ENCODE measurements at places on chromosomes 2 and 18. TPM values are rescaled to one million over a fixed set of nuclear protein-coding genes. Genes with fewer than 3 reads are reported as not detected.

- H3K36me3 ChIP-seq, result no peaks in the 10 kb centered on the region
- H3K4me3 ChIP-seq, result no peak overlapping the region
- no peak for DNase-seq
Measured at GRCh38 chr18:77063260-77063659, 69.3 kb downstream of the MBP start.

GRCh38 chr2:140835079-140835478, 1295.7 kb downstream of the LRP1B start:
- H3K27me3 ChIP-seq, result no peaks in the 10 kb centered on the region
- no peak for DNase-seq
- H3K27ac ChIP-seq, result no peak overlapping the region

DNA sequence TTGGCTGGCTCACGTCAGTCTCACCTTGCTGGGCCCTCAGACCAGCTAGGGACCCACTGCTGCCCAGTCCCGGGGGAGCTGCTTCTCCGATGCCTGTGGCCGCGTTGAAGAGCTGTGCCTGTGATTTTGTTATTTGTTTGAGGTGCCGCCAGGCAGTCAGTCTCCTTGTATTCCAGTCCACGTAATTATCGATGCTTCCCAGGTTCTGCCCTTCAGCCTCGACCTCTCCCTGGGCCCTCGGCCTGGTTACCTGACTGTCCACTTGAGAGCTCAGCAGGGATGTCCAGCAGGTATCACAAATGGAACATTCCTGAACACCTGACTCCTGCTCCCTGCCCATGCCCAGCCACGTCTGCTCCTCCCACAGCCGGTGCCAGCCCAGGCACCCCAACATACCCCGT, 195.9 kb upstream of the HS6ST1 start:
- no peak overlapping the region for H3K27ac ChIP-seq
- DNase-seq, result no peak
- H3K4me3 ChIP-seq, result no peak overlapping the region
- no peaks in the 10 kb centered on the region for H3K27me3 ChIP-seq
- H3K4me1 ChIP-seq, result no peaks in the 10 kb centered on the region

DNA sequence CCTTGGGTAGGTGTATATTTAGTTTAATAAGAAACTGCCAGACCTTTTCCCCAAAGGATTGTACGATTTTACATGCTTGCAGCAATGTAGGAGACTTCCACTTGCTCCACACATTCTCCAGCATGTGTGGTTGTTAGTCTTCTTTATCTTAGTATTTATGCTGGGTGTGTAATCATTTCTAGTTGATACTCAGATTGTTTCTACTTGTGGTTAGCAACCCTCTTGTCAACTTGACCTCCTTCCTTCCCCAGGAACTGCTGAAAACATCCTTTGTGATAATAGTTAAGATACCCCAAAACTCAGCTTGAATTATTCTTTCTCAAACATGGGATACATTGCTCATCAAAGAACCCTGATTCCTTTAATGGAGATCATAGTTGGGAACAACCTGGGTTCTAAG, 37.2 kb upstream of the CYBRD1 start:
- no peak for DNase-seq
- no peak overlapping the region for H3K27ac ChIP-seq
- no peak overlapping the region for H3K4me3 ChIP-seq

- no peaks in the 10 kb centered on the region for H3K36me3 ChIP-seq
- no peaks in the 10 kb centered on the region for H3K4me1 ChIP-seq
- H3K27me3 ChIP-seq, result no peaks in the 10 kb centered on the region
- DNase-seq, result no peak
- no peak overlapping the region for H3K27ac ChIP-seq
- no peak overlapping the region for H3K4me3 ChIP-seq
Measured at GRCh38 chr2:128425216-128425615, 106.5 kb upstream of the HS6ST1 start.

DNA sequence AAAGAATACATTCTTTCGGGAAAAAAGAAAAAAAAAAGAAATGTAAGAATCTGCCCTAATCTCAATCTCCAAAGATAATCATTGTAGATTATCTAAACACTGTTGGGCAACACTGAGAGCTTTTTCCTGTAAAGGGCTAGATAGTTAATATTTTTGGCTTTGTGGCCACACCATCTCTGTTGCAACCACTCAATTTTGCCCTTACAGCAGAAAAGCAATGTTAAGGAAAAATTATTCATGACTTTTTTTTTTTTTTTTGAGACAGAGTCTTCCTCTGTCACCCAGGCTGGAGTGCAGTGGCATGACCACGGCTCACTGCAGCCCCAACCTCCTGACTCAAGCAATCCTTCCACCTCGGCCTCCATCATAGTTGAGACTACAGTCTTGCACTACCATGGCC, 17.3 kb upstream of the FZD5 start:
- no peak overlapping the region for H3K4me3 ChIP-seq
- no peak overlapping the region for H3K27ac ChIP-seq
- H3K27me3 ChIP-seq, result no peaks in the 10 kb centered on the region

GRCh38 chr2:101030866-101031554, 28.9 kb downstream of the RPL31 start:
- no peaks in the 10 kb centered on the region for H3K27me3 ChIP-seq
- no peaks in the 10 kb centered on the region for H3K36me3 ChIP-seq
- H3K4me1 ChIP-seq, result no peaks in the 10 kb centered on the region
- no peak overlapping the region for H3K27ac ChIP-seq
- H3K4me3 ChIP-seq, result no peak overlapping the region
- DNase-seq, result no peak

The FBLN7 gene
- 2.1 TPM for polyA plus RNA-seq

The COLEC12 gene
- 2.8 TPM for polyA plus RNA-seq

The CAPN14 gene
- not detected for polyA plus RNA-seq

Measured in adrenal gland (tissue), 19 donors.